Stimulated activated CD4-positive, alpha-beta T cell treated with anti-CD3 and anti-CD28 coated beads, Interleukin-15, amount 100 ng/mL, for 1 hour (primary cell): ENCODE measurements at places on chromosomes 5 and 9.

DNA sequence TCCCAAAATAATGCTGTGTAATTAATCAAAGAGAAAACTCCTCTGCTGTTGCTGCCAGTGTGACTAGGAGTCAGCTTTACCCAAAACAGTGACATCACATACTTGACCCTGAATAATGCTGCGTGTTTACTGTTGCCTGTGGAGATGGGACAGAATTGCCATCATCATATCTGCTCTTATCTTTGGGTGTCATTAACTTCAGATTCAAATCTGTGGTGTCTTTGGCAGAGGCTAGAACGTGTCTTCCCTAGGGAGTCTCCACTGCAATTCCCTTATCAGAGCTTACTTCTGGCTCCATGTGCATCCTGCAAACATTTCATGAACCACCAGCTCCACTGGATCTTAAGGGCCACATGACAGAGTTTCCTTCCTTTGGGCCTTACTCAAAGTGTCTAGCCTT, 88.9 kb upstream of the MRPS30 start:
- DNase-seq = no peak

DNA sequence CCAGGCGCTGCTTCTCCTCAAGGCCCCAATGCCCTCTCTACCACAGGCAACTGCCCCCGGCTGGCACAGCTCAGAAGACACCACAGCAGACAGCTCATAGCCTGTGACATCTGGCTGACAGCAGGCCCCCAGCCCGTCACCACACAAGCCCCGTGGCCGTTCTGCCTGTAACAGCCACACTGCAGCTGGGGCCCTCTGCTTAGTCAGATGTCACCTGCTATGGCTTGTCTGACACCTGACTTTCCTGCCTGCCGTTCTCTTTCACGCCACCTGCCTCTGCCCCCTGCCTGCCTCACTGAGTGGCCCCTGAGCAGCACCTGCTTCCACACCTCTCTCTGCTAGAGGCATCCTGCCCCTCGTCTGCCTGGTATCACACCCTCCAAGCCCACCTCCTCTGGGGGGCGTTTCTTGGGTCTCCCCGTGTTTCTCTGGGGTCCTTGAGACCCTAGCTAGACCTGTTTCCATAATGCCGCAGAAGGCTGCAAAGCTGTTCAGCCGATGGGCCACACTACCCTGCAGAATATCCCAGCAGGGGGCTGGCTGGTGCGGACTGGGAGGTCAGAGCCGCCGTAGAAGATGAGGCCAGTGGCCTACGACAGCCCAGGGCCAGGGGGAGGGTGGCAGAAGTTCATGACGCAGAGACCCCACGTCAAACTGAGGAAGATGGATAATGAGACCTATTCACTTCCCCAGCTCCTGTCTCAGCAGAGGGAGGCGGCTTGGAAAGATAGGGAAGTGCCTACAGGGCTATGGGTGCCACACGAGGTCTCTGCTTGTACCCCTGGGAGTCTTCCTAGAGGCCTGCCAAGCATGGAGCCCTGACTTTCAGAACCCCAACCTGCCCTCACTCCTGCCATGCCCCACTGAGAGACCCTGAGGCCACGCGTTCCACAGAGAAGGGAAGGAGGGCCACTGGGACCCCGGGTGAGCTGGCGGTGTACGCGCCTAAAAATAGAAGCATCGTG, 95.1 kb downstream of the ZNF354C start:
- no peak for DNase-seq

GRCh38 chr9:137987244-137988030, 109.9 kb downstream of the CACNA1B start:
- DNase-seq = no peak

DNA sequence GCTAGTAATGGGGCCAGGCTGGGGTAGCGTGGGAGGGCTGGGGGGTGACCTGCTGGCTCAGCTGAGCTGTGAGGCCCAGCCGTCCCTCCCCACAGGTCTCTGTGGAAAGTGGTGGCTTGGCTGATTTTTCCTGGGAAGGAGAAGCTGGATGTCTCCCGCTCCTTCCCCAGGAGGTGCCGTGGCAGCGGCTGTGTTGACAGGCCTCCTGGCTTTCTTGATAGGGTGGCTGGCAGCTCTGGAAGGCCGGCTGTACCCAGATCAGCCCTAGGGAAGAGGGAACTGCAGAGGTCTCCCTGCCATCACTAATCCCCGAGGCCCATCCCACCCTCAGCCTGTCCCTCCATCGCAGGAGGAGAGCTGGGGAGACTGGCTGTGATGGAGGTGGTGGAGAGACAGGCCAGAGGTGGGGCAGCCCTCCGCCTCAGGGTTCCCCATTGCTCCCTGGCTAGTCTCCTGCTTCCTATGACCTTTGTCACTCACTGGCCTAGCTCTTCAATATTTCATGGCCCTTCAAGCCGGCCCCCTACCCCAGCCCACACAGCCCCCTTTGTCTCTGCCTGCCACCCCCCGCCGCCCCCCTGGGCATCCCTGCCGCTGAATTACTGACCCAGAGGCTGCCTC, 6.8 kb downstream of the CXXC5 start:
- DNase-seq = no peak

DNA sequence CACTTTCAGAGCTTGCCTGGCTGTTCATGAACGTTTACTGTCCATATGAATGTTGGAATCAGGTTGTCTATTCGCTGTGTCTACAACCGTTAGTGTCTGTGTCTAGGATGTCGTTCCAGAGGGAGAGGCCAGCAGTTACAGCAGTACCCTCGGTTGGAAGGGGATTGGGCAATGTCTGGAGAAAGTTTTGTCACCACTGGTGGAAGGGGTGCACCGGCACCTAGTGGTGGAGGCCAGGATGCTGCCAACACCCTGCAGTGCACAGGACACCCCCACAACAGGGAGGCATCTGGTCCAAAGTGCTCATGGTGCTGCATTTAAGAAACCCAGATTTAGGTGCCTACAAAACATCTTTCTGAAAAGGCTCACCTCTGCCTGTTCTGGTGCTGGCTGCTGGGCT, 220.7 kb downstream of the FANCC start:
- DNase-seq = no peak

DNA sequence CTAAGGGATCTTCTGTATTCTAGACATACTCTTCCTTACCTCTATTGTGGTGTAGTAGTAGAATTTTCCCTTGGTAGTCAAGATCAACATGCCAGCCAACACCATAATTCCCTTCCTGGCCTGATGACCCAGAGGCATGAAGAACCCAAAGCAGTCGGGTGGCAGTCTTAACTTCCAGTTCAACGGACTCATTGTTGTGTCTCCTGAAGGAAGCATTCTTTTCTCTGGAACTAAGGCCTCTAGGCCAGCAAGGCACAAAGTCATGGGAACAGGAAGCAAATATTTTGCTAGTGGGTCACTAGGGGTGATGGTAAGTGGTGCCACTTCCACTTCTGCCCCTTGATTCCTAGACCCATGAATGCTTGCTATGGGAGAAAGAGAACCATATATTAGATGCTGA, 55.2 kb upstream of the DAPK1 start:
- no peak for DNase-seq

- no peak for DNase-seq
These were observed 310.7 kb downstream of the HCN1 start for GRCh38 chr5:45385321-45386058.

GRCh38 chr5:124806373-124807077, 60.1 kb upstream of the ZNF608 start:
- DNase-seq = no peak

DNA sequence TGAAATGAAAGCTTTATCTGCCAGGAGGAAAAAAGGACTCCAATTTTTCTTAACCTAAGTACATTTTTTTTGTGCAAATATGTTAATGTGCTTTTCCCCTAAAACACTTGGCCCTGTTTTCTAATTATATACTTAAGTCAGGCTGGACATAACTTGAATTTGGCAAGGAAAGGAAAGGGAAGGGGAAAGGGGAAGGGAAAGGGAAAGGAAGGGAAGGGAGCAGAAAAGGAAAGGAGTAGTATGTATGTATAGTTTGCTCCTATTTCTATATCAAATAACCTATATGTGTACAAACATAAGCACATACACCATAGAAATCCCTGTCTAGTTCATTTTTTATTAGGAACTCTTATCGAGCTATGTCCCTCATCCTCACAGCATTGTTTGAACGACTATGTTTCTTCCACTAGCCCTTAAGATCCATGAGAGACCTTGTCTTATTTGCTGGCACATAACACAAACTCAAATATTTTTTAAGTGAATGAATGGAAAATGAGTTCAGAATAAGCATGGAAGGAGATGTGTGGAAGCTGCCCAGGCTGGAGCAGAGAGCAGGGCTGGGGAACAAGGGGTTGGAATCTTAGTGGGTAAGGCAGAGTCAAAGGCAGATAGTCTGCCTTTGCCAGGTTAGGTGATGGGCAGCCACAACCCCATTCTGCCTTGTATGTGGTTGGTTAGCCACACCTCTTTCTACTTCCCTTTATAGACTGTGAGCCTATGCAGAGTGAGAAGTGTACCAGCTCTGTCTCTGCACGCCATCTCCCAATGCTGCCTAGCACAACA, 70.0 kb downstream of the KLHL3 start:
- no peak for DNase-seq

- no peak for DNase-seq
These were observed 24.1 kb downstream of the QRFP start for GRCh38 chr9:130872508-130872907.

- no peak for DNase-seq
These were observed 509.2 kb downstream of the CETN3 start for GRCh38 chr5:89900346-89900745.

DNA sequence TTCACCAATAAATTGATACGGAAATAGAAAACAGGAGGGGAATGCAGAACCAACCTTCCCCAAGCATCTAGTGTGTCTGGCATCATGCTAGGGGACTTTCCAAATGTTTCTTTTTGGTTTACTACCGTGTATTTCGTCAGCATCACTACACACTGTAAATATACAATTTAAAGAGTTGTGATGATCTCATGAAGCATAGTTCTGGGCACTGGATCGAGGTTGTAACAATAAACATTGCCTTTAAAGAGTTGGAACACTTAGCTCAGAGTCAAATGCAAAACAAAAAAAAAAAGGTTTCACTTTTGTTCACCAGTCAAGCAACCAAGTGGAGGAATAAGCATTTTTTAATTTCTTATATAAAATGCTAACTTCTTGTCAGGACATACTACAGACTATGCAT, 2.9 kb upstream of the SCAI start:
- DNase-seq = no peak

- no peak for DNase-seq
These were observed 78.4 kb downstream of the SEMA5A start for GRCh38 chr5:9467199-9468059.

DNA sequence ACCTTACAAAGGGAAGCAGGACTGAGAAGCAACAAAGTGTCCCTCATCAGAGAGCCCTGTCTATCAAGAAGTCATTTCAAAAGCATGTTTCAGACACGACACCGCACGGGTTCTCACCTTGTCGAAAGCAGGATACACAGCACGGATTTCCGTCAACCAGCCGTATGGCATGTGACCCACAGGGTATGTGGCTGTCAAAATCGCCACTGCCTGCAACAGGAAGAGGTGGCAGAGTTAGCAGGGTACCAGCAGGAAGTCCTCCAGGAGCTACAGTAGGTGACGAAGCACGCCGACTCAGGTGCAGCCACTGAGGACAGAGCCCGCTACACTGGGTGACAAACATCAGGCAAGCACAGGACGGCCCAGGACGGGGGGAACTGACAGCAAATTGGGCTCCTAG, 81.2 kb downstream of the OTULIN start:
- no peak for DNase-seq

GRCh38 chr9:98766586-98766985, 29.8 kb downstream of the ANKS6 start:
- no peak for DNase-seq

DNA sequence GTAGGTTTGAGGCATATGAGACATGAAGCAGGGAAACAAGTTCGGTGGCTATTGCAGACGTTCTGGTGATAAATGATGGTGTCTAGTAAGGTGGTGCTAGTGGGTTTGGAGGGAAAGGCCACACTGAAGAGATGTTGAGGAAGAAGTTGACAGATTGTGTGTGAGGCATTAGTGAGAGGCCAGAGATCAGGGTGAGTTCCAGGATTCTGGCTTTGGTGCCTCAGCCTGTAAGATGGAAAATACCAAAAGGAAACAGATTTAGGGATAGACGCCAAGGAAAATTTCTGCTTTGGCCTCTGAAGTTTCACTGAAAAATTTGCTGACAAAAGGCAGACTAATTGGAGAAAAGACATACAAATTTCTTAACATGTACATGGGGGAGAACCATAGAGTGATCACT, 6.4 kb upstream of the PAIP1 start:
- DNase-seq = no peak

GRCh38 chr5:108238936-108239887, 142.7 kb downstream of the FBXL17 start:
- DNase-seq = no peak

DNA sequence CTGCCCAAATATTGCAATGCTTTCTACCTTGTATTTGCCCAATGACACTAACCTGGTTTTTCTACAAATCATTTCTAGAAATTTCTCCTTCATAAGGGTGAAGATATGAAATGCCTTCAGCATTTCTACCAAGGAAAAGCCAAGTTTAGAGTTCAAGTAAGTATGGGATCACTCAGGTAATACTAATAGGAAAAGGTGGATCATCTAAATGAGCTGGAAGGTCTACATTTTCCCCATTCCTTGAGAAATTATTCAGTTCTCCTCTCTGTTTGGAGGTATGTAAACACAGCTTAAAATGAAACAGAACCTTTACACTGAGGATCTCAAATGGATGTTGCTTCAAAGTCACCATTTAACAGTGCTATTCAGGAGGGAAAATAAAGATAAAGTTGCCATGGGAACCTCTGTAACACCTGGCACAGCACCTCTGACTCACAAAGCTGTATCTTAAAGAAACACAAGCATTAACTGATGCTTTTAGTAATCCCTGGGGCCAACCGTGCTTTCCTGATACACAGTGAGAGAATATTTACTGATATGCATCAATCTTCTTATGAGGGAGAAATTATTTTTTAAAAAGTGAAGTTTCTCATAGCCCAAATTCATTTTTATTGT, 161.3 kb downstream of the DRD1 start:
- no peak for DNase-seq

DNA sequence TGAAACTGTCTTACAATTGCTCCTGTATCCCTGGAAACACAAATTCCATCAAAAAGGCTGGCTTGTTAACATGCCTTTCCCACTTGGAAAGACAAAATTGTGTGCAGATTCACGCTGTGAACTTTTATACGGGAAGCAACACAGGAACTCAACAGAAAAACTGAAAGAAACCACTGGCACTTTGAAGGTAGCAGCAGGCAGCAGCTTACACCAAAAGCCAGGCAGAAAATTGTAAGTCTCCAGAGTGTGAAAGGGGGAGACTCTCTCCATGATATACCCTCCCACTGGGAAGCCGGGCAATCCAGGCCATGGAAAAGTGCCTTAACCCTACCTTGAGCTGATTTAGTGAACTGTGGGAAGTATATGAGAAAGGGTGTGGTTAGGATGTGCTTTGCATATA, 943.7 kb downstream of the CDH18 start:
- DNase-seq = no peak

GRCh38 chr5:3317051-3317795, 278.4 kb upstream of the IRX1 start:
- no peak for DNase-seq

DNA sequence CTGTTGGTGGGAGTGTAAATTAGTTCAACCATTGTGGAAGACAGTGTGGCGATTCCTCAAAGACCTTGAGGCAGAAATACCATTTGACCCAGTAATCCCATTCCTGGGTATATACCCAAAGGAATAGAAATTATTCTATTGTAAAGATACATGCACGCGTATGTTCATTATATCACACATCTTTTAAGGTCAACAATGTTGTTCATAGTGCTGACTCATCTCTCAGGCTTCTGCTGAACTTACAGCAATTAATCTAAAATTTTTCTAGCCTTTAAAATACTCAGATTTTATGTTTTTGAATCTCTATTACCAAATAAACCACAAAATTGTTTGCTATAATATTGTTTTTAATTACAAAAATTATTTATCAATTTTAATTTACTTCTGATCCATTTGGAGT, 38.8 kb upstream of the ZNF618 start:
- DNase-seq = no peak
